ENCODE measurements at places on chromosomes 1 and 21.

- DNase-seq: no peak
These were observed 307.9 kb downstream of the COL11A1 start for GRCh38 chr1:102800406-102800805.

DNA sequence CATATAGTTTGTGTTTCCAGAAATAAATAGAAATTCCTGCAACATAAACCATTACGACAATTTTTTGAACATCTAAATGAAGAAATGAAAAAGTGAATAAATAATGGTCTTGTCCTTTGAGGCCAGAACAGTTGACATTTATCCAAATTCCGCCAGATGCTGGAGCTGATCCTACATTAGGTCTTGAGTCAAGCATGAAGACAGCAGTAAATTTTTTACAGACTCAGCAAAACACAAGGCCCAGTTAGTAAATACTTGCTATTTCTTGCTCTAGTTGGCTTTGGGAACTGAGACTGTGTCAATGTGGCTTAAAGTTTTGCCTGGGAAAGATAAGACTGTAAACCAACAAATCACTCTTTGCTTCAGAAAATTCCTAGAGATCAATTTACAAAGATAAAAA is 540.1 kb upstream of the RGS18 start:
- DNase-seq: no peak

- peak; percentile 96 for DNase-seq
These were observed at the start of gene ARHGAP29 for GRCh38 chr1:94237291-94238226. Gene ARHGAP29 (minus strand): TSS chr1:94237584. CDS start chr1:94231611, 5,973 bp downstream.

GRCh38 chr1:204417074-204417997 is 5.7 kb upstream of the PPP1R15B start:
- peak; percentile 77 for DNase-seq

- DNase-seq: no peak
These were observed 75.2 kb upstream of the B3GALT5 start for GRCh38 chr21:39537571-39537970.

DNA sequence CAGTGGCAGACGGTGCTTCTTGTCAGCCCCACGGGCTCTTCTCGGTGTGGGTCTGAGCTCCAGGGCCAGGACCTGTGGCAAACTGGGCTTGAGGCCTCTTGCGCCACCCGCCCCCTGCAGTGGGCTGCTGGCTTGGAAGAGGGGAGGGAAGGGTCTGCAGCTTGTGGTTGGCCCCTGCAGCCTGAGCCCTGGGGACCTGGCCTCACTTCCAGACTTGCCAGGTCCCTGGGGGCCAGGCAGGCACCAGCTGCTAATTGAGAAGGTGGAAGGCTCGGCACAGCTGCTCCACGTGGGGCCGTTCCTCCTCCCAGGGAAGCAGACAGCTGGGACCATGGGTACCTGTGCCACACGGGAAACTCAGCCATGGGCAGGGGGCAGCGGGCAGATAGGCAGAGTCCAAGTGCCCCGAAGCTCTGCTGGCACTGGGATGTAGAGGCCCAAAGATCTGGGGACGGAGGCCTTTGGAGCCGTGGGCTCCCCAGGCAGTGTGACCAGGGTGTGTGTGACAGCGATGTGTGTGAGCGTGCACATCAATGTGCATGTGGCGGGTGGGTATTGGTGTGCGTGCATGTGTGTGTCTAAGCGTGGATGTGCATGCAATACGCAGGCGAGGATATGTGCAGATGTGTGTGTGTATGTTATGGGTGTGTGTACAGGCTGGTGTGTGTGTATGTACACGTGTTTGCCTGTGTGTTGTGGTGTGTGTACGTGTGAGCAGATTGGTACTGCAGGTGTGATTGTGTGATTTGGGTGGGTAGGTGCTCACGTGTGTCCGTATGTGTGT is 39.3 kb downstream of the TP73 start:
- DNase-seq: no peak

GRCh38 chr1:80468356-80468755 is 1332.4 kb upstream of the ADGRL2 start:
- no peak for DNase-seq

- DNase-seq: no peak
These were observed 103.4 kb downstream of the ARHGEF10L start for GRCh38 chr1:17642943-17643342.

Measured in kidney (tissue), 22 donors.